ENCODE measurements at places on chromosomes 4 and X.

DNA sequence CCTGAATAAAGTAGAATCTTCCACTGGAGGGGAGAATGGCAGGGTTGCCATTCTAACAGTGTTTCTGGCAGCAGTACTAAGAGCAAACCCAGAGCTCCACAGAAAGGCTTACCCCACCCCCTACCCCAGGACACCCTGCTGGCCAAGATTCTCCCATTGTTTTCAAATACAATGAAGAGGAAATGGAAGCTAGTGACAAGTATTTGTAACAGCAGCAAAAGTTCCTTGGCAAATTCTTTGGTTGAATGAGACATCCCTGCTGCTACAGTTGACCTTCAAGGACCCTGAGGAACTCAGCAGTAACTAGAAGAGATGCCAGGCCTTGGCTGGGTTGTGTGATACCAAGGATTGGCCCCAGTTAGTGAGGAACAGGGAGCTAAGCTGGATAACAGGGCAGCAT lies 124.2 kb upstream of the DGKK start:
- DNase-seq = no peak

- peak; percentile 2 for DNase-seq
Measured at GRCh38 chrX:148609515-148610327, 109.3 kb downstream of the AFF2 start.

DNA sequence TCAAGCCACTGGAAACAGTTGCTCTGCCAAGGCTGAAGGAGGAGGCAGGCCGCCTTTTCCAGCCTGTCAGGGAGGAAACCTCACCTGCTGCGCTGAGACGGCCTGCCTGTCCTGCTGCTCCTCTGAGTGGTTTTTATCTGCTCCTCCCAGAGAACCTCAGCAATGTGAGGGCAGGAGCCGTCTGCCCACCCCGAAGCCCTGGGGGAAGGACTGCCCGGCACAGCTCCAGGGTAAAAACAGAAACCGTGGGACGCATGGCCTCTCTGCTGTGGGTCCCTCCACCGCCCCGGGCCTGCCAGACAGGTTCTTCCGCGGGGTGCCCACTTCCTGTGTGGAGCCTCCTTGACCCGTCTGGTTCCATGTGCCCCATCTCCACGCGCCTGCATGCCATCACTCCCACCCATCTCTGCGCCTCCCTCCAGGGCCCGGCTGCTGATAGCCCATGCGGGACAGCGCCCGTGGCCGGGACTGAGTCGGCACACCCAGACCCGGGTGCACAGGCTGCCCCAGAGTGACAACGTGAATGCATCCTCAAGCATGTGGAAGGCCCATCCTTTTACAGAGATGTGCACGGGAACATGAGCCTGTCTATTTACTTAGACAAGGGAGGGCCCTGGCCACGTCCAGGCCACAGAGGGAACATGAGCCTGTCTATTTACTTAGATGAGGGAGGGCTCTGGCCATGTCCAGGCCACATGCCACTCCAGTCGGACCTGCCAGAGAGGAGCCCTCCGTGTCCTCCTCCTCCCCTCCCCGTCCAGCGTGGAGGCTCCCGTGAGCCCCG lies 4.0 kb upstream of the SLC49A3 start:
- no peak for DNase-seq

GRCh38 chr4:41396869-41397268 lies 140.1 kb downstream of the UCHL1 start:
- DNase-seq = no peak

- no peak for DNase-seq
Measured at GRCh38 chr4:84503495-84504437, 4.7 kb upstream of the NKX6-1 start.

Measured in activated T-cell treated with anti-CD3 and anti-CD28 coated beads for 48 hours (primary cell).